Esophagus (tissue), 2 donors: ENCODE measurements at places on chromosomes 5 and 9. TPM values are rescaled to one million over a fixed set of nuclear protein-coding genes. Genes with fewer than 3 reads are reported as not detected.

Gene PCDHGB3
- 0.37 TPM for polyA plus RNA-seq

Gene GALT
- 27.3 TPM for polyA plus RNA-seq

Gene CDKN2A
- 6.1 TPM for polyA plus RNA-seq

Gene SYNPO
- polyA plus RNA-seq = 4.3 TPM

Gene IL4
- polyA plus RNA-seq = not detected

Gene ANXA2R
- 2.3 TPM for polyA plus RNA-seq

Gene PKD2L2
- 0.02 TPM for polyA plus RNA-seq

Gene FAM78A
- 0.86 TPM for polyA plus RNA-seq

Gene CYLC2
- polyA plus RNA-seq = not detected

Gene PLCXD3
- polyA plus RNA-seq = 0.10 TPM

Gene DOCK8
- 3.6 TPM for polyA plus RNA-seq

Gene NOXA1
- 6.5 TPM for polyA plus RNA-seq
